ENCODE measurements at places on chromosomes 3 and 15. TPM values are rescaled to one million over a fixed set of nuclear protein-coding genes. Genes with fewer than 3 reads are reported as not detected.

Gene GOLGA6L7
- total RNA-seq = not detected

Gene IQCF5
- not detected for total RNA-seq

Gene GP9
- total RNA-seq = not detected

Gene IDH2
- 108 TPM for total RNA-seq

Gene GYG1
- 38.3 TPM for total RNA-seq

Gene SNX4
- 26.1 TPM for total RNA-seq

Gene SLC28A2
- total RNA-seq = not detected

Gene SLC26A6
- 19.0 TPM for total RNA-seq

Gene CHRD
- total RNA-seq = 0.55 TPM

Gene CD80
- under 0.01 TPM for total RNA-seq

Gene EIF2A
- 205 TPM for total RNA-seq

Gene GABRB3
- total RNA-seq = 0.65 TPM

Gene FRMD5
- total RNA-seq = 16.5 TPM

Gene WDR72
- total RNA-seq = not detected

Gene CAPN3
- total RNA-seq = 4.2 TPM

Gene MTFMT
- total RNA-seq = 21.0 TPM

Gene TRIM69
- 10.2 TPM for total RNA-seq

Gene GP5
- 0.14 TPM for total RNA-seq

Gene VGLL3
- 19.3 TPM for total RNA-seq

Gene MUC20
- total RNA-seq = not detected

Gene MOBP
- total RNA-seq = not detected

Measured in smooth muscle cell of the umbilical artery (primary cell).